ENCODE measurements at places on chromosomes 2 and 18.

- no peak for DNase-seq
These were observed 2.4 kb upstream of the CETN1 start for GRCh38 chr18:577643-578375.

GRCh38 chr2:30354621-30355020, 92.4 kb upstream of the LCLAT1 start:
- no peak for DNase-seq

- peak; percentile 6 for DNase-seq
These were observed 480.8 kb upstream of the KLHL29 start for GRCh38 chr2:22904126-22904684.

GRCh38 chr2:205235434-205235833, 446.9 kb upstream of the NRP2 start:
- no peak for DNase-seq
